ENCODE measurements at places on chromosomes 12 and 14.
A peak's percentile ranks its signal among the peaks of the same experiment; 100 is the strongest.

- no peak for DNase-seq
Measured at GRCh38 chr12:41856228-41856627, 288.4 kb downstream of the GXYLT1 start.

DNA sequence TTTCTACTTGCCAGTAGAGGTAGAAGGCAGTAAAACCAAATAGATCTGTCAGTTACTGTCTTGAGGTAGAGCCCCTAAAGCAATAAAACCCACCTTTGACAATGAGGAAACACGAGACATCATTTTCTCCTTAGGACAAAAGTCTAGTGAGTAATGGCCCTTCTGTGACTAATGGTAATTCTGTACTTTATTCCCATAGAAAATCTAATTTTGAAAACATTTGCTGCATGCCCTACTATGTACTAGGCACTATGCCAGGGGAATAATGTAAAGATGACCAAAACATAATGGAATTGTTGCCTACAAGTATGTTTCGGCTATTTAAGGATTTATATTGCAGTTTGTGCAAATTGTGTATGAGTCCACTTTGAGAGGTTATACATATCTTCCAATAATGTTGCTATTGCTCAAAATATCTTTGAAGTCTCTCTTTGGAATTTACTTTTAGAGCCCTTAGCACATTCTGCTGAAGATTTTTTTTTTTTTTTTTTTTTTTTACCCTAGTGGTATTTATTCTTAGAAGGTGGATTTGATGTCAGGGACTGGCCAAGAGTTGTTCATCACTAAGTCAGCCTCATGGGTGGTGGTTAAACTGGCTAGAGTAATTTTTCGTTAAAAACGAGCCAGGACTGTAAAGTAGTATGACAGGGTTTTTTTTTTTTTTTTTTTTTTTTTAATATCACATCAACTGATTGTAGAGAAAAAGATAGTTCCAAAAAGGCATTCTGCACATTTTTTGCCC, 109.7 kb downstream of the CRADD start:
- DNase-seq = peak; percentile 72

GRCh38 chr14:69129264-69129880, 23.5 kb downstream of the DCAF5 start:
- DNase-seq = peak; percentile 87

DNA sequence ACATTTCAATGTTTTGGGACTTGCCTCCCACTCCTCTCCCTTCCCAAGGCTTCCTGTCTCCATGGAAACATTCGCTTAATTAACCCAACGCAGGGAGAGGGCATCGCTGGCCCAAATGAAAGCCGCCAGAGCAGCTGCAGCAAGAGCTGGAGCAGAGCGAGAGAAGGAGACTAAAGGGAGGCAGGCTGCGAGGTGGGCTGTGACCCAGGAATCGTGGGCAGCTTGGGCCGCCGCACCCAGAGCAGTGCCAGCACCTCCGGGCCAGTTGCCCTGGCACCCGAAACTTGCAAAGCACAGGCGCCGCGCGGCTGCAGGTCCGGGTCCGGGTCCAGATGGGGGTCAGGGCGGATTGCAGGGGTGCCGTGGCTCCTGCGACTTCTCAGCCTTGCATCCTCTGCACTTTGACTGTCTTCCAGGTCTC, 43.5 kb upstream of the PTPRQ start:
- peak; percentile 12 for DNase-seq

GRCh38 chr14:53126731-53127130, 26.4 kb downstream of the DDHD1 start:
- no peak for DNase-seq

DNA sequence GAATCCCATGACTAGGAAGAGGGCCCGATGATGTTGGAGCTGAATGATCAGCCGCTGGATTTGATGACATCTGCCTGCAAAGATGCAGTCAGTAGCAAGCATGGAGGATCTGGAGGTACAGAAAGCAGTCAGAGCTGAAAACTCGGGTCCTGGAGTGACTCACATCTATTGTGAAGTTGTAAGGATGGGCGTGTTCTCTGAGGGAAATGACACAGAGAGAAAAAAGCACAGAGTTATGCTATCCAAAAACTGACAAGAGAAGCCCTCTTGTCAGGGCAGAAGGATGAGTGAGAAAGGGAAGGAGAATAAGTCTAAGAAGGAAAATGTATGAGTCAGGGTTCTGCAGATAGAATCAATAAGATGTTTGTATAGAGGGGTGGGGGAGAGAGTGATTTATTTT, 380.4 kb upstream of the CCDC196 start:
- DNase-seq = peak; percentile 63

- DNase-seq = no peak
Measured at GRCh38 chr14:104206281-104206904, 68.0 kb downstream of the KIF26A start.

DNA sequence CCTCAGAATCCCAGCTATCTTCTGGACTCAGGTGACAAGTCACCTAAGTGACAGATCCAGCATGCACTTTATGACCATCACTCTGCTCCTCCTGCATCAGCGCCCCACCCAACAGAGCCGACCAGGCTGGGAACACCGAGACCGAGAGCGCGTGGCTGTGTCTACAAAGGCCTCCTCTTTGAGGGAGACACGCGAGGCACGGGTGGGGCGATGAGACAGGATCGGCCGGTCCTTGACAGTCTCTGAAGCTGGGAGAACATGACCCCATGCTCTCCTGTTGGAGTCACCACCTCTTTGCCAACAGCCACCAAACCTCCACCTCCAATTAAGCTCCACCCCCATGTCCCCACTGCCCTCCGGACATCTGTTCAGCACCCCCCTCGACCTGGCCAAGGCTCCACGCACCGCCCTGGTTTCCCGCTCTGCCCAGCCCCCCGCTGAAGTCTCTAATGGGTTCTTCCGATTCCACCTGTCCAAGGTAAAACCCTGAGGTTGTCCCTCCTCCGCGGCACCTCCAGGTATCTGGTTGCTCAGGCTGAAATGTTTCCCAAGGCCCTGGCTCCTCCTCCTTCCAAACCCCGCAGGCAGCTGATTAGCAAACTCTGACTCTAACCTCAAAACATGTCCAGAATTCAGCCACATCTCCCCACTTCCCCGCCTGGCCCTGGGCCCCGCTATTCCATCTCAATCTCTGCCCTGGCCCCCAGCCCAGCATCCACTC, 31.5 kb downstream of the HSP90AA1 start:
- peak; percentile 76 for DNase-seq

DNA sequence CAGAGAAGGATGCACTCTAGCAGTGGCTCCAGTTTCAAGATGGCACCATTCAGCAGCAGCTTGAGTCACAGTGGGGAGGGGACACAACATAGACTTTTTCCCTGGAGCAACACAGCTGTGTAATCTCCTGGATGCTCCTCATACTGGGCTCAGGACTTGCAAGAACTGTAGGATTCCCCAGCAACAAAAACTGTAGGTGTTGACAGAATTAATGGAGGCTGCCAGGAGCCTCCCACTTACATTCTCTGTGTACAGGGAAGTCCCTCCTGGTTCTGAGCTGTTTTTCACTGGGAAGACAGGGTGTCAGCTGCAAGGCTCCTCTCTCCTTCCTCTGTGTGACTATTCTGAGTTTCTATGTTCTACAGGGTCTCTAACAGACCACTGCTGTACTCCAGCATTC, 217.9 kb downstream of the KIF21A start:
- DNase-seq = no peak

GRCh38 chr14:25086821-25087396, 37.0 kb upstream of the STXBP6 start:
- no peak for DNase-seq

DNA sequence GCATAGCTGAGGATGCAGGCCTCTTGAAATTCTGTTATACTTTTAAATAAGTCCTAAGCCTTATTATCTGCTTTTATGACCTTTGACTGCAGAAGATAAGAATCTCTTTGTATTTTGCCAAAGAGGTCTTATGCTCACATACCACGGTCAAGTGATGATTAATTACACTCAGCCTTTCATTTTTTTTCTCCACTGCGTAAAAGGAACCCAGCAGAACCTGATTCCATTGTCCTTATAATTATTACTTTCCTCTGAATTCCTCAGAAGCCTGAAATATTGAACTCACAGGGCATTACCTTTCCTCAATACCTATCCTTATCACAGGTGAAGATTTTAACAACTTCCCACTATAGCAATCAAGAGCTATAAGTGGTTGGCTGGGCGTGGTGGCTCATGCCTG, 498.7 kb upstream of the RPL10L start:
- DNase-seq = no peak

- no peak for DNase-seq
Measured at GRCh38 chr12:62291864-62292760, 31.9 kb downstream of the USP15 start.
